Activated CD4-positive, CD25-positive, alpha-beta regulatory T cell treated with anti-CD3 and anti-CD28 coated beads, Interleukin-2, amount 50 U/mL, for 72 hours (primary cell): ENCODE measurements at places on chromosomes 3 and 15.

- DNase-seq = no peak
Measured at GRCh38 chr3:17201538-17201937, 316.8 kb downstream of the PLCL2 start.

DNA sequence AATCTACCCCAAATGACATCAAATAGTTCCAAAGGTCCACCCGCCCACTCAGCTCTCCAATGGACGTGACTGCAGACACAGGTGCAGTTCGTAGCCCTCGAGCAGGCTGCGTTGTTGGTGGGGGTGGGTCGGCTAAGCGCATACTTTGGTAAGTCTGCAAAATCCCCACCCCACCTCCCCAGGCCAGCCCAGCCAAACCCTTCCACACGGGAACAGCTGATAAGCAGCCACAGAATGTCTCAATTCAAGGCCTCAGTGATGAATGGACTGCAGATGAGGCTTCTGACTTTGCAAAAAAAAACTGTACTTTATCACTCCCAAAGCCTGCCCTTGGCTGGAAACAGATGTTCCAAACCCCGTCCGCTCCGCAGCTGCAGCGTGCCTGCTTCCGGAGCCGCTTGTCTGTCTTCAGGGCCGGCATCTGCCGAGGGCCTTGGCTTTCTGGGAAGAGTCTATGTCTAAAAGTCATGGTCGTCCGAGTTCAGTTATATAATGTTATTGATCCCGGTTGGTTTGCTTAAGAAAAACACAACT lies 38.2 kb downstream of the PCSK6 start:
- DNase-seq = no peak

GRCh38 chr3:177725165-177725564 lies 527.9 kb upstream of the TBL1XR1 start:
- DNase-seq = no peak

DNA sequence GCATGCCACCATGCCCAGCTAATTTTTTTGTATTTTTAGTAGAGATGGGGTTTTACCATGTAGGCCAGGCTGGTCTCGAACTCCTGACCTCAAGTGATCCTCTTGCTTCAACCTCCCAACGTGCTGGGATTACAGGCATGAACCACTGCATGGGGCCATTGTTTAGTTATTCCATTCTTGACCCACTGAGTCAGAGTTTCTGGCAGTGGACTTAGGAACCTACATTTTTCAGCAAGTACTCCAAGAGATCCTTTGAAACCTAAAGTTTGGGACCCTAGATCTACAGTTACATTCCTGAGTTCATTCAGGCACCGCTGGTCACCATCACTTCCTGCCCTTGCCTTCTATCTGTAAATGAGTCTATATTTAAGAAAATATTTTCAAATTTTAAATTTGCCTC lies 1.4 kb upstream of the TNFSF10 start:
- no peak for DNase-seq

- no peak for DNase-seq
Measured at GRCh38 chr15:31964586-31965307, 65.6 kb upstream of the CHRNA7 start.

DNA sequence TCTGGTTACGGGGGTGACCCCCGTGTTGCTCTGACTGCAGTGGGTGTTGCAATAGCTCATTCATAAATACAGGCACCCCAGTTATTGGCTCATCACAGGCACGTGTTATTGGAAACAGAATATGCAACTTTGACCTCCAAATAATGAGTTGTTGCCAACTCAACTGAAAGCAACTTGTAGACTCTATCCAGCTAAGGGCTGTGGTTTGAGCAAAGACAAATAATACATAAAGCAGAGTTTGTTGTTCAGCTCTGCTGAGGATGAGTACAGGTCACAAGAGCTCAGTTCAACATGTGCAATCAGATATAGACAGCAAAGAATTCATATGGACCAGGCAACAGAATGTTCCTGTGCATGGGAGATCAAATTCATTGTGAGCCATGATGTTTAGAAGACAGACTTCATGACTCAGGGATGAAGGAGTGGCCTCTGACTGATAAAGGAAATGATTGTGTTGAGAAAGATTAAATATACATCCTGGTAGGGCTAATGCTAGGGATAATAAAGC lies 87.6 kb upstream of the LRIG1 start:
- no peak for DNase-seq

GRCh38 chr3:62277986-62278385 lies 95.4 kb downstream of the FEZF2 start:
- DNase-seq = no peak

- no peak for DNase-seq
Measured at GRCh38 chr15:72135719-72136118, 17.5 kb downstream of the SENP8 start.

DNA sequence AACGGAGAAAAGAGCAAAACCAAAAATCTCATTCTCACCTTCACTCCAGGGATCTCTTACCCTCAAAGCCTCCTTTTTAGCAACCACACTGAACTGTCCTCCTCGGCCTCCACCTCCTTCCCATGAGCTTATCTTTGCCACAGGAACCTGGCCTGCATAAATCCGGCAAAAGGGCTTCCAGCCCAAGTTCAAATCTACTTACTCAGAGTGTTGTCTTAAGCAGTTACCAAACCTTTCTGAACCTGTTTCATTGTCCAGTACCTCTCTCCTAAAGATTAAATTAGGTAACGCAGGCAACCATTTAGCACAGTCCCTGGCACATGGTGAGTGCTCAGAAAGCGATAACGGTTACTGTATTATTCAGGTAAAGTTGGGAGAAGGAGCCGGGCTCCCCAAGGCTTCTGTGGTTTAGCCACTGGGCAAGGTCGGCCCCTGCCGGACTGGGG lies 777 bp downstream of the CIB1 start:
- DNase-seq = no peak

DNA sequence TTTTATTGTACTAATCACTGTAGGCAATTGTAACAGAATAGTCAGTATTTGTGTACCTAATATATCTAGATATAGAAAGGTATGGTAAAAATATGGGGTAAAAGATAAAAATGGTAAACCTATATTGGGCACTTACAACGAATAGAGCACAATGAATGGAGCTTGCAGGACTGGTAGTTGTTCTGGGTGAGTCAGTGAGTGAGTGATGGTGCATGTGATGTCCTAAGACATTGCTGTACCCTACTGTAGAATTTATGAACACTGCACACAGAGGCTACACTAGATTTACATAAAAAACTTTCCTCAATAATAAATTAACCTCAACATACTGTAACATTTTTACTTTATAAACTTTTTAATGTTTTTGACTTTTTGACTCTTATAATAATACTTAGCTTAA lies 274.3 kb upstream of the PPP2R3A start:
- no peak for DNase-seq

DNA sequence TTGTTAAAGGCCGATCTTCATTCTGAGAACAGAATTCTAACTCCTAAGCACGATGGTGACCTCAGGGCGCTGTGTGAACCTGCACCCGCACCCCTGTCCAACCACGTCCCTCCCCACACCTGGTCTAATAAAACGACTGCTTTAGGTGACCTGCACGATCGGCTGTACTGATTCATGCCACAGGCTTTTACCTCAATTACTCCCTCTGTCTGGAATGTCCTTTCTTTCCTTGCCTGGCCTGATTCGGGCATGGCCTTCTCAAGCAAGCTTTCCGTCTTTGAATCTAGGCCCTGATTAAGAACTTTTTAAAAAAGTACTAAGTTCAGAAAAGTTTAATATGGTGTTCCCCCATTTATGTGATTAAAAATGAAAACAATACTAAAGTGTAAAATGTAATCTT lies 842 bp upstream of the U2SURP start:
- DNase-seq = no peak

- no peak for DNase-seq
Measured at GRCh38 chr15:64634027-64634426, 141.4 kb downstream of the RBPMS2 start.

GRCh38 chr15:82530606-82531379 lies 9.5 kb downstream of the RPS17 start:
- peak; percentile 67 for DNase-seq

- no peak for DNase-seq
Measured at GRCh38 chr3:106514431-106514830, 645.6 kb upstream of the CBLB start.

GRCh38 chr3:115380883-115381572 lies 233.9 kb upstream of the ZBTB20 start:
- DNase-seq = no peak

- no peak for DNase-seq
Measured at GRCh38 chr3:73448761-73449301, 175.9 kb downstream of the PDZRN3 start.

- DNase-seq = no peak
Measured at GRCh38 chr3:48196611-48197010, 8.4 kb upstream of the CDC25A start.
